Activated gamma-delta T cell treated with anti-CD3 and anti-CD28 coated beads, Interleukin-2, amount 50 U/mL, for 16 hours (primary cell): ENCODE measurements at places on chromosomes 4 and X.
A peak's percentile ranks its signal among the peaks of the same experiment; 100 is the strongest.

DNA sequence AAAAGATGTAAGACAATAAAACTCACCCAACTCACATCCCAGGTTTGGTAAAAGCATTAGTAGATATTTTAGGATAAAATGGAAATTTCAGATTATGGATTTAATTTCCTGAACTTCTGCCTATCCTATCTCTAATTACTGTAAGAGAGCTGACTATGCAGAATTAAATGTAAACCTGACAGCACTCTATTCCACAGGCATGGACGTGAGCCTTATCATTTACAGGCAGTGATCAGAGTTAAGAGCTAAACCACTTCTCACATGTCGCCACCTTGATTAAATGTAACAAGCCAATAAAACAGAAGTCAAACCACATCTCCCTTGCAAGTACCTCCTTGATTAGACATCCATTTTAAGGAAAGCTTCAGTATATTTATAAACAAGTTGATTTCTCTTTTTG, 97.5 kb upstream of the CBR4 start:
- no peak for DNase-seq

- no peak for DNase-seq
Observed at GRCh38 chr4:3347871-3348270, 55.0 kb downstream of the RGS12 start.

- peak; percentile 42 for DNase-seq
Observed at GRCh38 chr4:6695660-6696610, 2.3 kb downstream of the S100P start.

GRCh38 chr4:170015285-170015684, 10.9 kb downstream of the MFAP3L start:
- no peak for DNase-seq

DNA sequence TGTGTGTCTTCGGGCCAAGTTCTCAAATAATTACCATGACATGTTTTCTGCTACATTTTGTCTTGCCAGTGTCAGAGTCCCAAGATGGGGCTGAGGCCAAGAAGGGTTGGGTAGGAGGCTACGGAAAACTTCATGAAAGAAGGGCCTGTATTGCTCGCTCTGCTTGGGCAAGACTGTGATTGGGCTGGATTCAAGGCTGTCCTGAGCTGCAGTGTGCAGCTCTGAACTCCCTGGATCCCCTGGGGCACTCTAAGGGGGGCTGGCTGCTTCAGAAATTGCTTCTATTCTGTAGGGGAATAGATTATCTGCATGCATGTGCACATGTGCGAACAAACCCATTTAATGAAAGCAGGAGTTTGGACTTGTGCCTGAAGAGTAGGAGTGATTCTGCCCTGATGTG, 13.6 kb downstream of the TSPAN6 start:
- no peak for DNase-seq

- DNase-seq, result no peak
Observed at GRCh38 chr4:28482580-28483270, 1622.1 kb downstream of the STIM2 start.

DNA sequence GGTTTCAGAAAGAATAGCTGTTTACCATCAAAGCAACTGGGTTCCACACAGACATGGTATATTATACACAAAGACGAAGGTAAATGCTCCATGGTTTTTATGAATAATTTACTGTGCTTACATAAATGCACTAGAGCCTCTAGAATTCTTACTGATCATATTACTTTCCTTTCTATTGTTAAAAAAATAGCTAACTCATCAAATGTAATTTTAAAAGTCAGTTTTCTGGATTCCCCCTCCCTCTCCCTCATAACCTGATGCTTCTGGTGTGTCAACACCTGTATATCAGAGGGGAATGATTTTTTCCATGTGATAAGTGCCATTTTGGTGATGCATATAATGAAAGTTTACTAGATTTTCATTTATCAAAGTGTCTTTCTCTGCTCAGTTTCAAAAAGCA, 31.1 kb upstream of the LEF1 start:
- no peak for DNase-seq

DNA sequence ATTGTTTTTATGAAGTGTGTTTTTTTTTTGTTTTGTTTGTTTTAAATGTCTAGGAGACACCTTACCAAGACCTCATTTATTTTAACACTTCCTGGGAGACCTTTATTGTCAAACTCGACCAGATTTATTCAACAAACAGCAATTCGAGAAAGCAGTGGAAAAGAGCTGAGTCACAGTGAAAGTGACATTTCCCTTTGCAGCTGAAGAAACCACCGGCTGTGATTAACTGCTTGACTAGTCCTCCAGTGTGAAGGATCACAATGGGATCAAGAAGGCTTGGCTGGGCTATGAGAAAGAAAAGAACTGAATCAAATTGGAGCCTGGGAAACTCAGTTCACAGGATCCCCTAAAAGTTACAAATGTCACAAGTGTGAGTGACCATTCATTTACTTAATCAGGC, 11.9 kb upstream of the ADH7 start:
- DNase-seq, result no peak

DNA sequence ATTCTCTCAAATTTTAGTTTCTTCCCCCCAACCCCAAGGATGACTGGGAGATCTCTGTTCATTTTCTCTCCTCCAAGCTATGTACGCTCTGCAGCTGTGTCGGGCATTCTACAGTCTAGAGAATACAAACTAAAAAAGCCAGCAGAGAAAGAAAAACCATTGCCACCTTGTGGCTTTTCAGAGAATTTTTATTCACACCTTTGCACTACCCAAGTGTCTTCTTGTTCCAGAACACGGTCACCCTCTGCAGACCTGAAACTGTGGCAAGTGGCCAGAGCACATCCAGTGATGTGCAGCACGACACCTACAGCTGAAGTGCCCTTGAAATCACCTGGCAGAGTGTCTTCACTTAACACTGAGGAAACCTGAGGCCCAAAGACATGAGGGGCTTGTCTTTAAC, 68.6 kb downstream of the CHST7 start:
- DNase-seq, result no peak

- no peak for DNase-seq
Observed at GRCh38 chr4:44725726-44726037, 674 bp downstream of the GNPDA2 start.

- DNase-seq, result no peak
Observed at GRCh38 chrX:39652336-39652735, 445.4 kb downstream of the BCOR start.

DNA sequence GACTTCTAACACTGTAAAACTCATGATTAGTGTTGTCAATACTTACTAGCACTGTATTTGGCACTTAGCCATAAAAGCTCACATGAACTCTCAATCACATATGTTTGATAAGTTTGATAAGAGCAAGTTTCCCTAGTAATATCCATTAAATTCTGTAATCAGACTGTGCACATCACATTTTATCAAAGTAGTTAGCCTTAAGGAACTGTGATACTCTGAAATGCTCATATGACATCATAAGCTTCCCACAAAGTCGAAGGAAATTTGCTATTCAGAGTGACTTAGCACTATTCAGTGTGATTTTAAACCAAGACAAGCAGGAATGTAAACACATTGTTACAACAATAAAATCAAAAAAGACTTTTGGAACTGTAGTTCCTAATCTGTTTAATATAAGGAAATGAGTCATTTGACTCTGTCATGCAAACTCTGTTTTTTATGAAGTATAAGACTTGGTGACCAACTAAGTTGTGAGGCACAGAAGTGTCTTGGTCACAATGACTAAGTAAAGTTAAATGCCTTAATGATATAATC, 6.7 kb downstream of the SLC7A11 start:
- DNase-seq, result no peak

- no peak for DNase-seq
Observed at GRCh38 chrX:46226422-46226821, 318.8 kb downstream of the ZNF674 start.

GRCh38 chr4:179626687-179627086, 2184.4 kb upstream of the AGA start:
- no peak for DNase-seq

DNA sequence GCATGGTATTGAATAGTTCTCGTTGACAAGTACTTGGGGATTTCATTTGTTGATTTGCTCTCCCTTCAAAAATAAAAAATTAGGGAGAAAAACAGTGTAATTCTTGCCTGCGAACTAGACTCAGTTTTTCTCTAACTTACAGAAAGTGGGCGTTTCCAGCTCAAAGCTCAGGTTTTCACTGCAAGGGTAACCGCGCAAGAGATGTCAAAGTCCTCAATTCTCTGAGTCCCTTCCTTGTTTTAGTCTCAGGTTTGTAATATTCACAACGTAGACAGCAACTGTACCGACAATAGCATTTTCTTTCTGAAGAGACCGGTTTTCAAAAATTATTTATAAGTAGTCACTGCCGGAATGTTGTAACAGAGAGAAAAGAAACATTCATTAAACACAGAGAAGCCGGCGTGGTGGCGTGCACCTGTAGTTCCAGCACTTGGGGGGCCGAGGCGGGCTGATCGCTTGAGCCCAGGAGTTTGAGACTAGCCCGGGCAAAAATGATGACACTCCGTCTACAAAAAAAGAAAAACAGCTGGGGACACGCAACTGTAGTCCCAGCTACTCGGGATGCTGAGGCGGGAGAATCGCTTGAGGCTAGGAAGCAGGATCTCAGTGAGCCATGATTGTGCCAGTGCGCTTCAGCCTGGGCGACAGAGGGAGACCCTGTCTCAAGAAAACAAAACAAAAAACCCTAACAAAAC, 774 bp downstream of the ZCCHC4 start:
- no peak for DNase-seq

GRCh38 chr4:156971165-156971675, 379 bp downstream of the PDGFC start:
- DNase-seq, result no peak

GRCh38 chr4:3121596-3121995, 47.1 kb downstream of the HTT start:
- DNase-seq, result no peak

DNA sequence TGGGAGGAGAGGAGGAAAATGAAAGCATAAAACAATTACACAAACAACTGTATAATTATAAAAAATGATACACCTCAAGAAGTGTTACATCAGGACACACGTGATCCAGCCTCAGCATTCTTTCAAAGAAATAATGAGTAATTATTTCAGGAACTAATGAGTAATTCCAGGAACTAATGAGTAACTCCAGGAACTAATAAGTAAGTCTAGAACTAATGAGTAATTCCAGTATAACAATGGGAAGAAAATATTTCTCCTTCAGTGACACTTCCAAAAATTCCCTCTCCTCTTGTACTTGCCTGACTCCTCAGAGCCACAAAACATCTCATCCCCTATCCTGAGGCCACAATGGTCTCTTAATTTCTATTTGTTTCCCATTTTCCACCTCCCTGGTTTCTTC, 63.5 kb upstream of the COL25A1 start:
- DNase-seq, result no peak

DNA sequence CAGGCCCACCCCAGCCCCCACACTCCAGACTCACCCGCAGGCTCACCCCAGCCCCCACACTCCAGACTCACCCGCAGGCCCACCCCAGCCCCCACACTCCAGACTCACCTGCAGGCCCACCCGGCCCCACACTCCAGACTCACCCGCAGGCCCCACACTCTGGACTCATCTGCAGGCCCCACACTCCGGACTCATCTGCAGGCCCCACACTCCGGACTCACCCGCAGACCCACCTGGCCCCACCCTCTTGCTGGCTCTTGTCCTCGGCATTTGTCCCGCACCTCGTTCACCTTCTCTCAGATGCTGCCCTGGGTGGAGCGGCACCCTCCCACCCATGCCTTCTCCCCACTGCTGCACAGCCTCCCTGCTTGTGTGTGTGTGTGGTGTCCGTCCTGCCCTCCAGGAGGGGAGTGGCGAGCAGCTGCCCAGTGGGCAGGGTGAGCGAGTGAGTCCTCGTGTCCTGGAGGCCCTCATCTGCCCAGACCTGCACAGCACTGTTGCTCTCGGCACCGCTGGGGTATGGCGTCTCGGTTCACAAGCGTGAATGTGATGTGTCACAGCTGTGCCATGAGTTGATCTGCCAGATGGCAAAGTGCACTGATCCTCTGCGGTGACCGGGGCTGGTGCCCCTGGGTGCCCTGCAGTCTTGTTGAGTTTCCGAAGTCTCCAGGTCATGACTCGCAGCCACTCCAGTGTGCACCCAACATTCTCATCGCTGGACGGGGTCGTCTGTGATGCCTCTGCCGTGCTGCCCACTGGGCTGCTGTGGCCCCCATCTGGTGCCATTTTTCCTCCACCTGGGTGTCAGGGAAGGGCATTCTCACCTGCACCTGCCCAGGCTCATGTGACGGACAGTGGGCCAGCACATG, 27.7 kb downstream of the MAEA start:
- no peak for DNase-seq

- DNase-seq, result no peak
Observed at GRCh38 chr4:55352726-55353125, 6.7 kb downstream of the SRD5A3 start.

GRCh38 chrX:119895843-119896326, at the start of gene AKAP14:
Gene AKAP14, plus strand, starts transcription at chrX:119895893. Its CDS starts 7,331 bp downstream, at chrX:119903224.
- DNase-seq, result no peak

DNA sequence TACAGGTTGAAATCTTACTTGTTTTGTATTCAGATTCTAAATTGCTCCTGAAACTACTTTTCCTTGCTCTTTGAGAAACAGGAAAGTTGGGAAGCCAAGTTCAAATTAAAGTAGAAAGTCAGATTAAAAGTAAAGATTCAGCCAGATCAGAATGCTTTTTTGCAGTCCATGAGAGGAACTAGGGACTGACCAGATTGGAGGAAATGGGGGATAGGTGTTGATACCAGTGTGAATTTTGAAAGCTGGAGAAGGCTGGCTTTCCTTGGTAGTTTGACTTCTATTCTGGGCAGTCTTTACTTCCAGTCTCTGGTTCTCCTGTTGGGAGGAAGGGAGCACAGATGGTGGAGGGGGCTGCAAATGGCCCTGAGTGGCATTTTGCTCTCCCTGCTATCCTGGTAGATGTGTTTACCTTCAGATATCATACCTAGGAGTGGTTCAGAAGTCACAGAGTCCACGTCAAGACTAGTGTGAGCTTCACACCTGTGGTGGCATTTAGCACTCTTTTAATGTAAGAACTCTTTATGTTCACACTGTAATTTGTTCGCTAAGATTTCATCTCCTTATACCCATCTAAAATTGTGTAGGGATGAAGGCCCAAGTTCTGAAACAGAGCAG, 68.8 kb downstream of the FNIP2 start:
- no peak for DNase-seq

- DNase-seq, result no peak
Observed at GRCh38 chr4:70364002-70364401, 3.4 kb downstream of the SMR3A start.

DNA sequence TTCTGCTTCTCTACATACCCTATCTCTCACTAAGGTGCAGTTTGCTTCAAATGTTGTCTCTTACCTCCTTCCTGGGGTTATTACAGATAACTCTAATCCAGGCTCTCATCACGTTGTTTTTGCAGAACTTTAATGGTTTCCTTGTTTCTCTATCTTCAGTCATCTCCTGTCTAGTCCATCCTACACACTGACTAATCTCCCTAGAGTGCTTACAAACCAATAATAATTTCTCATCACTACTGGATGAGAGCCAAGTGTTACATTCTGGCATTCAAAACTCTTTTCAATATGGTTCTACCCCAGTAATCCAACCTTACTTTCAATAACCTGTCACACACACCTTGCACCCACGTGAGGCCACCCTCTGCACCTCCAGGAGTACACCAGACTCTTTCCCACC, 86.1 kb downstream of the SYNPO2 start:
- no peak for DNase-seq

- no peak for DNase-seq
Observed at GRCh38 chrX:49977319-49978090, 55.1 kb downstream of the CLCN5 start.

- no peak for DNase-seq
Observed at GRCh38 chrX:107477406-107477805, 28.0 kb downstream of the FRMPD3 start.

GRCh38 chr4:146490106-146490505, 31.6 kb downstream of the SLC10A7 start:
- DNase-seq, result no peak

- DNase-seq, result no peak
Observed at GRCh38 chr4:185640811-185641675, 105.7 kb upstream of the PDLIM3 start.

- DNase-seq, result no peak
Observed at GRCh38 chr4:184688447-184688846, 38.9 kb downstream of the PRIMPOL start.
